ENCODE measurements at places on chromosomes 12 and 14.

- peak; percentile 33 for DNase-seq
Observed at GRCh38 chr12:108838194-108839017, 19.0 kb downstream of the SSH1 start.

DNA sequence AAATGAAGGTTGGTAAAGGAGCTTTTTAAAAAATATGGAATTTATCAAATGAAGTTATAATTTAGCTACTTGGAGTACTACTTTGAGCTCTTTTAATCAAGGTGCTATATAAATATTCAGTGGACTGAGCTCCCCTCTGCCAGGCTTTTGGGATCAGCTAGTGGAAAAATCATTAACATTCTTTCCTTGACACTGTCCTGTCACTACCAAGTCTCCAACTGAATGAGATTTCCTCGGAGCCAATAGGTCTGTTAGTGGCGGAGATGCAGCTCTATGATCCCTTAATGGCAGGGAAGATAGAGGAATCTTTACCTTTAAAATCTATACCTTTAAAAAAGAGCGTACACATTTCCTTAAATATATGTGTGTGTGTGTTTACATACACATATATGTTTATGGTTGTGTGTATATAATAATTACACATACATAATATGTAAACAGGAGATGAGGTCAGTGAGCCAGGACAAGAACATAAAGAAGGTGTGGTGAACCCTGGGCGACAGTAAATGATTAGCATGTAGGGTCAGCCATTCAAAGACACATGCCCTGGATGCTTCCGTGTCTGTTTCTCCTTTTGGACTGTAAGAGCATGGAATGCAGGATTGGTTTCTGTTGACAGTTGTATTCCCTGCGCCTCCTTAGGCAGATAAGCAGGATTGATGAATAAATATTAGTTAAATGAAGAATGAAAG, 47.7 kb upstream of the ATP2A2 start:
- no peak for DNase-seq

DNA sequence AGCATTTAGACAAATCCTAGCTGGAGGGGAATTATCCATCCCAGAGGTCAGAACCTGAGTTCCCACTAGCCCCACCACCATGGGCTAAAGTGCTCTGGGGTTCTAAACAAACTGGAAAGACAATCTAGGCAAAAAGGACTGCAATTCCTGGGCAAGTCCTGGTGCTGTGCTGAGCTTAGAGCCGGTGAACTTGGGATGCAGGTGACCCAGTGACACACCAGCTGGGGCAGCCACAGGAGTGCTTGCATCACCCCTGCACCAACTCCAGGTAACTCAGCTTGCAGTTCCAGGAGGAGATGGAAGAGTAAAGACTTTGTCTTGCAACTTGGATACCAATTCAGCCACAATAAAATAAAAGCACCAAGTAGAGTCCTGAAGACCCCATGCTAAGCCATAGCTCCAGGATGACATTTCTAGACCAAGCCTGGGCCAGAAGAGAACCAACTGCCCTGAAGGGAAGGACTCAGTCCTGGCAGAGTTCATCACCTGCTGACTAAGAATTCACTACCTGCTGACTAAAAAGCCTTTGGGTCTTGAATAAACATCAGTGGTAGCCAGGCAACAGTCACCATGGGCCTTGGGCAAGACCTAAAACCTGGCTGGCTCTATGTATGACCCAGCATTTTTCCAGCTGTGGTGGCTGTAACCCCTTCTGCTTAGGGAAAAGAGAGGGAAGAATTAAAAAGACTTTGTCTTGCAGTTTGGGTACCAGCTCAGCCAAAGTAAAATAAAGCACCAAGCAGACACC, 223.4 kb upstream of the DIO2 start:
- DNase-seq: no peak

DNA sequence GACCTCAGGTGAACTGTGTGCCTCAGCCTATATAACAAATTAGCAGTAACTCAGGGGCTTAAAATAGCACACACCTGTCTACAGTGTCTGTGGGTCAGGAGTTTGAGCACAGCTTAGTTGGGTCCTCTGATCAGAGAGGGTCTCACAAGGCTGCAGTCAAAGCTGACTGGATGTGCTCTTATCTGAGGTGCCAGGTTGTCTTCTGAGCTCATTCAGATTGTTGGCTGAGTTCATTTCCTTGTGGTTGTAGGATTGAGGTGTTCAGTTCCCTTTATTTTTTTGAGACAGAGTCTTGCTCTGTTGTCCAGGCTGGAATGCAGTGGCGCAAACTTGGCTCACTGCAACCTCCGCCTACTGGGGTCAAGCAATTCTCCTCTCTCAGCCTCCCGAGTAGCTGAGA, 164.7 kb downstream of the ADCK1 start:
- DNase-seq: no peak

- DNase-seq: no peak
Observed at GRCh38 chr12:40946612-40947194, 241.4 kb upstream of the PDZRN4 start.

- DNase-seq: no peak
Observed at GRCh38 chr14:23076785-23077408, 18.0 kb downstream of the ACIN1 start.

- no peak for DNase-seq
Observed at GRCh38 chr12:40222247-40222646, 2.5 kb upstream of the LRRK2 start.

- no peak for DNase-seq
Observed at GRCh38 chr12:69321351-69321750, 26.8 kb upstream of the LYZ start.

GRCh38 chr12:19451196-19451595, 11.9 kb downstream of the AEBP2 start:
- DNase-seq: no peak

GRCh38 chr12:68806488-68807237, 1.3 kb upstream of the MDM2 start:
- no peak for DNase-seq

DNA sequence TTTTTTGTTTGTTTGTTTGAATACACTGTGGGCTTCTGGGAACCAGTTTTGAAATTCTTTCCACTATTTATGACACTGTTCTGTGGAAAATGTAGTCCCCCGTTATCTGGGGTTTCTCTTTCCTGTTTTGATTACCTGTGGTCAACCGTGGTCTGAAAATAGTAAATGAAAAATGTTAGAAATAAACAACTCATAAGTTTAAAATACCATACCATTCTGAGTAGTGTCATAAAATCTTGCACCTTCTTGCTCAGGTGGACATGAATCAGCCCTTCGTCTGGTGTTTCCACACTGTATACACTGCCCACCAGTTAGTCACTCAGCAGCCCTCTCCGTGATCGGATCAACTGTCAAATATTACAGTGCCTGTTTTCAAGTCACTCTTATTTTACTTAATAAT, 5.1 kb upstream of the PAPOLA start:
- no peak for DNase-seq

DNA sequence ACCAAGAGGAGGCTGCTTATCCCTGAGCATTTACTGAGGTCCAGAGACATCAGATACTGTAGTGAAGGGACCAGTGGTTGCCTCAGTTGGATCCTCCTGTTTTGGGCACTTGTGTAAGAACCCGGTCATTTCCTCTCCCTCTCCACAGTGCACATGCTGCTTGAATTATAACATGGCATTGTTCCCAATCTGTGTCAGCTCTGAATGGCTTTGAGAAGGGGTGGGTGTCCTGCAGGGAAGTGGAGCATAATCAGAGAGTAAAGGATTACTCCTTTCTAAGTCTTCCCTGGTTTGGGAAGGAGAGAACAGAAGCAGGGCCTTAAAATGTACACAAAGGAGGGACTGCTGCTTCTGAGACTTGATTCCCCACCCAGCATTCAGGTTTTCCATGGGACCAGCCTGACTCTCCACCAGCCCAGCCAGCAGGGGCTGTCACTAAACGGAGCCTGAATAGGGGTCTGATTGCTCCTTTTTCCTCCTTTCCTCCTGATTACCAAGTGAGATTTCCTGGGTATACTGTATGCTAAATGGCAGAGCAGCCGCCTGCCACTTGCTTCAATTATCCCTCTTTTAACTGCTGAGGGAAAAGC, 78.4 kb downstream of the NRXN3 start:
- no peak for DNase-seq

DNA sequence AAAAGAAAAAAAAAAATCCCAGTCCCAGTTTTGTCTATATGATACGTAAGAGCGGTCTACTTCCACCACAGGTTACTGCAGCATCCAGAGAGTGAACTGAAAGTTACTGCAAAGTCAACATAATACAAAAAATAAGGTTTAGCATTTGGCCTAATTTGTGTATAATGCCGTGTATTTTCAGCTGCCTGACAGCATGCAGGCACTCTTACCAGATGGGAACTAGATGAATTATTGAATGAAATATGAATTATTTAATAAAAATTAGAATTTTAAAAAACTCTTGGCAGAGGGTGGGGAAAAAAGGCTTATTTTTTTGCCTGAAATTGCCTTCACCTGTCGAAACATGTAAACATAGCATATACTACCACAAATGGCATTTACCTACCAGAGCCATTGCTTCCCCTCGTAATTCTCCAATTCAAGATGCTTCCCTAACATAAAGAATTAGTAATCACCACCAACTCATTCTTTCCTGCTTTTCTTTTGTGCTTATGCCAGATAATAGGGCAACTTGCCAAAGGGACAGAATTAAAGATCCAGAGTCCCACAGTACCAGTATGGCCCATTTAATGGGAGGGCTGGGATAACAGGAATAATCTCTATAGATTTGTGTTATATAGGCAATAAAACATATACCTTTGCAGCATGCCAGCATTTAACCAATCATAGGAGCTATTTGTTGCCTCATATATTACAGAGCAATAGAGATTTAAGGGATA, 31.1 kb downstream of the ATF7 start:
- no peak for DNase-seq

GRCh38 chr12:52147367-52147963, 44.3 kb downstream of the KRT80 start:
- DNase-seq: no peak

DNA sequence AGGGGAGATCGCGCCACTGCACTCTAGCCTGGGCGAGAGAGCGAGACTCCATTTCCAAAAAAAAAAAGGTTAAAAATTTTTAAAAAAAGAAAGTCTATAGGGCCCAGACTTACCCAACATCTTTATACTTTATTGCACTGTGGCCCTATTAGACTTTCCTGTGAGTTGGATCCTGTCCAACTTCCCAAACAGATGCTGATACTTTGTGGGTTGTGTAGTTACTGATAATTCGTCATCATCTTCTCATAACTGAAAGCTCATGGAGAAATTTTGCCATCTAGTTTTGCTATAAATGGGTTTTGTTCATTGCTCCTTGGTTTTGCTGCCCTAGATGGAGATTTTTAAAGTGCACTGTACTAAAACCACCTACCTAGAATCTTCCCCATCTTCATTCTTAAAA, 31.1 kb downstream of the APOBEC1 start:
- DNase-seq: no peak

DNA sequence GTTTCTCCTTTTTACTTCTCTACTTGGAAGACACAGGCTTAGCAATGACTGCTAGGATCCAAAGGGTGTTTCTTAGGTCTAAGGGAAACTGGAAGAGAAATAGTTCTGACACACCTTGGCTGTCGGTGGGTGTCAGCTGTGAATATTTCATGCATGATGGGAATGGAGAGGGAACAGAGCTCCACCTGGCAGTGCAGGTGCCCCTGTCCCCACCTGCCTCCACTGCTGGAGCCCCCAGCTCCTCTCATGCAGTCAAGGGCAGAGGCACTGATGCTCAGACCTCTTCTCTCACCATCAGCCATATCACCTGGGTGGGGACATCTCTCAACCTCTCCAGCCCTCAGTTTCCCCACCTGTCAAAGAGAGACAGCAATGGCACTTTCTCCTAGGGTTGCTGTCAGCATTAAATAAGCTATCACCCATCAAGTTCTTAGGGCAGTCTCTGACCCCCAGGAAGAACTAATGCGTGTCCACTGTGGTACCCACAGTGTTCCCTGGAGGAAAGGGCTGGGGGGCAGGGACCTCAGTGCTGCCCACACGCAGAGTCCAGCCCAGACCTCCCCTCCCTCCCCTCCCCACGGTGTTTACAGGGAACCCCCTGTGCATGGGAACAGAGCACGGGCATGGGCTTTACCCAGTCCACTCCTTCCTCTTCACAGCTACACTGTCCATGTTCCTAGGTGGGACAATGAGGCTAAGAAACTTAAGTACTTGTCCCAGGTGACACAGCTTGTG, 69.1 kb downstream of the C14orf132 start:
- DNase-seq: no peak

DNA sequence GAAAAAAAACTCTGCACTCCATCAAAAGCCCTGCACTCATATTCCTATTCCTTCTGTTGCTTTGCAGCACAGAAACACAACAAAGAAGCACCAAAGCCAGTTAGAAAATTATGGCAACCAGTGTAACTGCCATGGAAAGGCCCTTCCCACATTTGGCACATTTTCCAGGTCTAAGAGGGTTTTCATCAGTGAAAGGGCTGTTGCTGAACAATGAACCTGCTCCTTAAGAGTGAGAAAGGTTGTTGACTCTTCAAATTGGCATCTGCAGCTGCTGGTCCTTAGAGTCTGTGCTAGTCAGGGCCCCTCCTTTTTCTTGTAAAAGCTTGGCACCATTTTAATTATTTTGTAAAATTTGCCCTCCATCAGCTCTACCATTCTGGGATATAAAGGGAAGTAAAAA, 378.7 kb upstream of the KITLG start:
- no peak for DNase-seq

- DNase-seq: no peak
Observed at GRCh38 chr12:92471551-92471950, 231.2 kb upstream of the PLEKHG7 start.

GRCh38 chr14:50047274-50047676, 69.1 kb downstream of the VCPKMT start:
- no peak for DNase-seq

- DNase-seq: no peak
Observed at GRCh38 chr12:30813525-30814294, 59.0 kb upstream of the CAPRIN2 start.

DNA sequence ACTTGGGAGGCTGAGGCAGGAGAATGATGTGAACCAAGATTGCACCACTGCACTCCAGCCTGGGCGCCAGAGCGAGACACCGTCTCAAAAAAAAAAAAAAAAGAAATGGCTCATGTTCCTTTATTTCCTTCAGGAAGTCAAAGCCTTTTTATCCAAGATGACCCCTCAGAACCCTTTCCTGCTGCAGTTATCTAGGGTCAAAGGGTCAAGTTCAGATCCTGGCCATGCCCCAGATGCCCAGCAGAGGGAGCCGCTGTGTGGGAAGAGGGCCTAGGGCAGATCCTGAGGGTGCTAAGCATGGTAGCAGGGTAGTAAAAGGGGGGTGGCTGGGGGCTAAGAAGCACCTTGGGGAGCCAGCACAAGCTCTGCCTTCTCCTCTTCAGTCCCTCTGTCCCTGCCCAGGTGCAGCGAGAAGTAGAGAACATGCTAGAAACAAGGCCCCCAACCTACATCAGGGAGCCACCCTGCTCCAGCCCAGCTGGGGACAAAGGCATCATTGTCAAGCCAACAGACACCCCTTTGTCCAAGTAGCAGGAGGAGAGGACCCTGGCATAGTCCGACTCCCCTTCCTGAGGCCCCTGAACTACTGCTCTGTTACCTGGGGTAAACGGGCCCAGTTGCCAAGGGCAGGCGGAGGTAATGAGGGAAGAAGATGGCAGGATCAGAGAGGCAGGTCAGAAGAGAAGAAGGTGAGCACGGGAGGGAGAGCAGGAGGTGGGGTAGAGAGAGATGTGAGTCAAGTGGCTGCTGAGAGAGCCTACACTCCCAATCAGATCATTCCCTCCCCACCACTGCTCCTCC, 6.5 kb downstream of the NFE2 start:
- DNase-seq: no peak

All from stimulated activated CD8-positive, alpha-beta memory T cell treated with anti-CD3 and anti-CD28 coated beads, Interleukin-15, amount 100 ng/mL, for 24 hours (primary cell).